ENCODE measurements at places on chromosomes 7 and 10.

DNA sequence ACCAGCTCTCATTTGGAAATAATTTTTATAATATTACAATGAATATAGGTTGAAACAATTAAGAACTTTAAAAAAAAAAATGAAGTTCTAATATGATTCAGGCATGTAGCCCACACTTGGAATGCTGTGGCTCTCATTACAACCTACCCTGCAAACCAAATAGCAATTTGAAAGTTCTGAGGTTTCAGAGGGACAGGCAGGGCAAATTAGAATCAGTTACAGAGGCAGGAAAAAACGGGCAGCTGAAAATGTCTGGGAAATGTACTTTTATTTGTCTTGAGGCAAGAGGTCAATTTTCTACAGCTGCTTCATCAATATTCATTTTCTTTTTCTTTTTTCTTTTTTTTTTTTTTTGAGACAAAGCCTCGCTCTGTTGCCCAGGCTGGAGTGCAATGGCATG is 95.3 kb downstream of the PIP4K2A start:
- no peak for DNase-seq

- DNase-seq, result no peak
These were observed 103.7 kb downstream of the HECTD2 start for GRCh38 chr10:91513598-91514424.

DNA sequence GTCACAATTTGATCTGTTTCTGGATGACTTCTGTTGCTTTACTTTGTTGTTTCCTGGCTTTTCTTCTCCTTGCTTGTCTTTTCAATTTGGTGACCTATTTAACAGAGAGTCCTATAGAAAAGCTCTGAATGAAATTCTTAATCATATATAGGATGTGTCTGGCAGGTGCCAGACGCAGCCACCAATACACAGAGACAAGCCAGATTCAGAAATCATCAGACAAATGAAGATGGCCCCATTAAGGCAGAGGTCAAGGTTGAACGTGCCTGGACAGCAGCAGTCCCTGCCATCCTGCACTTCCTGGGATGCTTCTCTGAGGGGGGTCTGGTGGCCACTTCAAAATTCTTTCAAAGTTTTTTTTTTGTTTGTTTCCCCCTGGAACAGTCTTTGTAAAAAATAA is 846.7 kb upstream of the COBL start:
- DNase-seq, result no peak

- no peak for DNase-seq
These were observed 54.5 kb downstream of the INSIG1 start for GRCh38 chr7:155352076-155352752.

DNA sequence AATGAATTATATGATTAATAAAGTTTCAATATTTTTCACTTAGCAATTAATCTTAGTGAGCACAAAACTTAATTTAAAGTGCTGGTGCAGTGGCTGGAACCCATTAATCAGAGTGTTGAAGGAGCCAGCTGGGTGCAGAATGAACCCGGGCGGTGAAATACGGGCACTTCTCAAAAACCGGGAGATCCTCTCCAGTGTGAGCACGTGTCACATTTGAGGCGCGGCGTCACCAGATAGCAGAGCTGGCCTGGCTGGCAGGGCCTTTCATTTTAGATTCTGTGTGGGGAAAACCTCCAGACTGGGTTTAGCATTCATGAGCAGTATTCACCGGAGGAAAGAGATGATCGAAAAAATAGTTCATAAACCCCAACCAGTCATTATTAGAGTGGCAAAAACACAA is 34.5 kb upstream of the CTBP2 start:
- no peak for DNase-seq
